ENCODE measurements at places on chromosomes 5 and 9.
A peak's percentile ranks its signal among the peaks of the same experiment; 100 is the strongest.

- DNase-seq, result no peak
Measured at GRCh38 chr5:1172670-1173404, 28.6 kb upstream of the SLC6A19 start.

DNA sequence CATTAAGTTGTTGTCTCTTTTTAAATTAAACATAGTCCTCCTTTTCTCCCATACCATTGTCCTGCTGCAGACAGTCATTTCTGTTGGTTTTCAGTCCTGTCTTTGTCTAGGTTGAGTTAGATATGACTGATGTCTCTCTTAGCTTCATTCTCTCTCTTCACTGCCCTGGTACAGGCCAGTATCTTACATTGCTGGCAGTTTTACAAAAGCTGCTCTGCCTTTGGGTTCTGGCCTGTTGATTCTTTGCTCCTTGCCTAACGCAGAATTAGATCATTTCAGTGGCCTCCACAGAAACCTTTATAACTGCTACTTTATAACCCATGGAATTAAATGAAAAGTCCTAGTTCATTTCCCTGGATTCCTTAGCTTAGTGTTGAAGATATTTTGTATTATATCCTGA, 33.7 kb downstream of the GPR21 start:
- DNase-seq, result no peak

DNA sequence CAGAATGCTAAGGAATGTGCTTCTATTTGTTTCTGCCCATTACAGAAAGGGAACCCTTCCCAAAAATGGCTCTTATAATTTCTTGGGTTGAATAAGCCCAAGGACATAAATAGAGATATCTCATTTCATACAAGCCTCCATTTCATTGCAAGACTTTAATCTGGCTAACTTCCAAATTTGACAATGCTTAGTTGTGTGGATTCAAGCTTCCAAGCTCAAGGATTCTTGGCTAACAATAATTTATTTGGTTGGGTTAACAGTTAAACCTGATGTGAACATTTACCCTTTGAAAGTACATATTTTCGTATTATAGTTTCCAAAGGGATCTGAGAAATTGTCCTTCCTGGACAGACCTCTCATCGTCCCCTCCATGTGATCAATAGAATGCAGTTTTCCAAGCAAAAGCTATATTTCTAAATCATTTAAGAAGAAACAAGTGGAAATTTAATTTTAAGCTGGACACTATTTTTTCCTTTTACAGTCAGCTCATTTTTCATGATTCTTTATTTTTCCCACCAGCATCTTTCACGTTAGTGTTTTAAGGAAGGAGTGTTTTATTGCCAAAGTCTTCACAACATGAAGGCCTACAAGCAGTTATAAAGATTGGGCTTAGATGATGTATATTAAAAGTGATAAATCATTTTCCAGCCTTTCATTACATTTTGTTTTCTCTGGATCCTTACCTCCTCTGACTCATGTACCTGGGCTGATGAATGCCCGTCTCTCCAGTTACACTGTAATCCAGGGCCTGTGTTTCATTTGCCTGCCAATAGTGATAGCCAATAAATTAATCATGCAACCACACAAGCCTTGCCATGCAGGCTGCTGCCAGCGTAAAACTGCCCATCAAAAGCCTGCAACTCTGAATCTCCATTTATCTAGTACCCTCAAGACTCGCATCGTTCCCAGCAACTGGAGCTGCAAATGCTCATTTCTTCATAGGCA, 176.7 kb downstream of the NTRK2 start:
- peak; percentile 67 for DNase-seq

GRCh38 chr9:96596601-96597111, 23.0 kb downstream of the CDC14B start:
- no peak for DNase-seq

GRCh38 chr5:151497391-151498002, 50.1 kb downstream of the SLC36A1 start:
- DNase-seq, result no peak

- no peak for DNase-seq
Measured at GRCh38 chr5:79287380-79287779, 51.4 kb downstream of the JMY start.

DNA sequence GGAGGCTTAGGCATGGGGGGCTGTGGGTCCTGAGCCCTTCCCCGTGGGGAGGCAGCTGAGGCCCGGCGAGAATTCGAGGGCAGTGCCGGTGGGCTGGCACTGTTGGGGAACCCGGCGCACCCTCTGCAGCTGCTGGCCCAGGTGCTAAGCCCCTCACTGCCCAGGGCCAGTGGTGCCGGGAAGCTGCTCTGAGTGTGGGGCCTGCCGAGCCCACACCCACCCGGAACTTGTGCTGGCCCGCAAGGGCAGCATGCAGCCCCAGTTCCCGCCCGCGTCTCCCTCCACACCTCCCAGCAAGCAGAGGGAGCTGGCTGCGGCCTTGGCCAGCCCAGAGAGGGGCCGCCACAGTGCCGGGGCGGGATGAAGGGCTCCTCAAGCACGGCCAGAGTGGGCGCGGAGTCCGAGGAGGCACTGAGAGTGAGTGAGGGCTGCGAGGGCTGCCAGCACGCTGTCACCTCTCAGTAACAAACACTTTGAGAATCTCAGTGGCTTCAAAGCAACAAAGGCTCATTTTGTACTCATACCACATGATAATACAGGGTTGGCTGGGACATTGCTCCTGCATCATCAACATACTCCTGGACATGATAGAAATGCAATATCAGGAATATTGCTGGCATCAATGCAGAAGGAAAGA, 265.7 kb upstream of the ANKRD55 start:
- DNase-seq, result no peak

DNA sequence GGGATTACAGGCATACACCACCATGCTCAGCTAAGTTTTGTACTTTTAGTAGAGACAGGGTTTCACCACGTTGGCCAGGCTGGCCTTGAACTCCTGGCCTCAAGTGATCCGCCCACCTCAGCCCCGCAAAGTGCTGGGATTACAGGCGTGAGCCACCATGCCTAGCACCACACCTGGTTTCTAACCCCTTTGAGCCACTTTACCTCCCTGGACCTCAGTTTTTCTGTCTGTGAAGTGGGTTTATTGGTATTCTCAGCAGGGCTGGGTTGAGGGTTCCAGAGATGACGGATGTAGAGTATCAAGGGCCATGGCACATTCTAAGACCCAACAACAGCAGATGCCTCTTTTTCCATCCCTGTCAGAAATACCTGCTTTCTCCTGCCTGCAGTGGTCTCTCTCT, 38.6 kb downstream of the AMBP start:
- DNase-seq, result no peak

DNA sequence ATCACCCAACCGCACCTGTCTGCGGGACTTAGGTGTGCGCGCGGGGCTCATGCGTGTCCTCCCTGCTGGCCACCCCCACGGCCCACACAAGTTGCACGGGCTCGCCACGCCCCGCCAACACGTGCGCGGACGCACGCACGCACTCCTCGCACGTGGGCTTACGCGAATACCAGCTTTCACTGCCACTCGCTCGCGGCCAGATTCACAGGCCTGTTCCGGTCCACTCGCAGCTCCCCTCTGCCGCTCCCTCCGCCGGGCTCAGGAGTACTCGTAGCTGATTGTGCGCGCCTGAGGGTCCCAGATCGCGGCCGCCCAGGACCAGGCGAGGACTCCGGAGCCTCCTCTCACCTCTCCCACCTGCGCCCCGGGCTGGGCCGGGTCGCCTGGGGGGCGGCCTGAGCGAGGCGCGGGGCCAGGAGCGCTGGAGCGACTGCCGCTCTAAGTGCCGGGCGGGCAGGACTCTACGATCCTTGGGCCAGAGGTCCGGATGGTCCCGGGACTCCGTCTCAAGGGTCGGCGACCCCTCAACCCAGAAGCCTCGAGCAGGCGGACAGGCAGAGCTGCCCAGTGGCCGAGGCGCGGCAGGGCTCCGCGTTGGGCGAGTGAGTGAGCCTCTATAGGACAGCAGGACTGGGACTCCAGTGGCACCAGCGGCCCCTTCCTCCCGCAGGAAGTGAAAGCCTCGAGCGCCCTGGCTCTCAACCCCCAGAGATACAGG, 3.4 kb downstream of the PCDHGC5 start:
- no peak for DNase-seq

- no peak for DNase-seq
Measured at GRCh38 chr9:8611153-8611552, 811.6 kb upstream of the DMAC1 start.

DNA sequence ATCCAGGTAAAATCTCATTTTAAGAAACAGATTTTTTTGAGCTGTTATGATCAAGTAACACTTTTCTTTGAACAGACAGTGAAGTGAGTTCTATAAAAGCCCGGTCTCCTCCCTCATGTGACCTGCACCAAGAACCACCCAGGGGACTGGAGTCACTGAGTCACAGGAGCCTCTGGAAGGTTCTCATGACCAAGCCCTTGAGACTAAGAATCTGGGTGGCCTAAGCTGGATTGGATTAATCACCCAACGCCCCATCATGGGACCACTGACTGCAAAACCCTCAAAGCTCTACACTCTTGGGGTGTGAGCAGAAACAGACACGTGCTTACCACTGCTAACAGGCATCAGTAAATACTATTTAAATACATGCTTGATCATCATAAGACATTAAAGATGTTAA, 48.4 kb downstream of the SECISBP2 start:
- no peak for DNase-seq

GRCh38 chr5:119943148-119943547, 313.8 kb downstream of the FAM170A start:
- DNase-seq, result no peak

Data from MG63 (cell line).